ENCODE measurements at places on chromosomes 1 and 21. TPM values are rescaled to one million over a fixed set of nuclear protein-coding genes. Genes with fewer than 3 reads are reported as not detected.

GRCh38 chr1:239155466-239156091 is 230.8 kb upstream of the CHRM3 start:
- no peaks in the 10 kb centered on the region for H3K27me3 ChIP-seq
- DNase-seq, result peak; percentile 23
- no peak overlapping the region for H3K27ac ChIP-seq
- peaks cover 4% of the 10 kb centered on the region for H3K4me1 ChIP-seq
- H3K36me3 ChIP-seq, result no peaks in the 10 kb centered on the region

- no peak for DNase-seq
- no peaks in the 10 kb centered on the region for H3K4me1 ChIP-seq
- H3K4me3 ChIP-seq, result no peak overlapping the region
- H3K36me3 ChIP-seq, result no peaks in the 10 kb centered on the region
- H3K27me3 ChIP-seq, result no peaks in the 10 kb centered on the region
These were observed 154.6 kb downstream of the RGS7 start for GRCh38 chr1:241202401-241202800.

DNA sequence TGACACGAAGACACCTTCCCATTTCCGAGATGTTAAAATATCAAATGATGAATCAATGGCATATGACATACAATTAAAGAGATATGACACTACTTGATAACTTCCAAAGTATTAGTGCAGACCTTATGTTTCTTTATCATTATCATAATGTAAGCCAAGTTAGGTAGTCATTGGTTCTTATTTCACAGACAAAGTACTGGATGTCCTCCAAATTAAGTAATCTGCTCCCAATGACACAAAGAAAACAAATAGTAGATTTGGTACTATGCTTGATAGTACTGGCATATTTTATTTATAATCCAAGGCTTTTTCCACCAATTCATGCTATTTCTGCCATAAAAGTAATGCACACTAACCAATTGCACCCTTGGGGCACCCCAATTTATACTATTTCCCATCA is 11.9 kb upstream of the NRIP1 start:
- no peak overlapping the region for H3K27ac ChIP-seq
- H3K36me3 ChIP-seq, result no peaks in the 10 kb centered on the region
- no peak overlapping the region for H3K4me3 ChIP-seq
- no peaks in the 10 kb centered on the region for H3K27me3 ChIP-seq
- H3K4me1 ChIP-seq, result peaks cover 1% of the 10 kb centered on the region

DNA sequence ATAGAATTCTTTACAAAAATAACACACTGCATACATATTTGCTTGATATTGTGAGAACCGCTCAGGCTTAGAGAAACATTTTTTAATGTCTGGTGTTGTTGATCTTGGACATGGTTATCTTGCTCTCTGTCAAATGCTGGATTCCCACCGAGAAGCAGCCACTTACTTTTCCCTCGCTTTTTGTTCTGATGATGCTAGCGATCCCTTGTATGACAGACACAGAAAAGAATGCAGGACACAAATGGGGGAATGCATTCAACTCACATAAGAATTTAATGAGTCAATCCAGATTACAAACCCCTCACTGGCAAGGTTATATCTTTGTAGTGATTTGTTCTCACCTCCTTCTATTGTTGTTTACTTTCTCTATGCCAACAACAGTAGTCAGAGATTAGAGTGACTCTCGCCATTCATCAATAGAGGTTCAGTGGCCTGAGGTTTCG is 76.8 kb upstream of the AKT3 start:
- H3K36me3 ChIP-seq, result no peaks in the 10 kb centered on the region
- DNase-seq, result no peak
- H3K27me3 ChIP-seq, result peaks cover 2% of the 10 kb centered on the region
- H3K27ac ChIP-seq, result peak overlapping the region; percentile 82
- H3K4me3 ChIP-seq, result peak overlapping the region; percentile 10
- H3K4me1 ChIP-seq, result peaks cover 29% of the 10 kb centered on the region

- H3K27ac ChIP-seq, result peak overlapping the region; percentile 29
- DNase-seq, result peak; percentile 88
- H3K4me1 ChIP-seq, result peaks cover 4% of the 10 kb centered on the region
- no peak overlapping the region for H3K4me3 ChIP-seq
- peaks cover 2% of the 10 kb centered on the region for H3K27me3 ChIP-seq
These were observed 215.4 kb downstream of the ASTN1 start for GRCh38 chr1:176949033-176949662.

- H3K4me1 ChIP-seq, result peaks cover 4% of the 10 kb centered on the region
- H3K27me3 ChIP-seq, result no peaks in the 10 kb centered on the region
- H3K36me3 ChIP-seq, result no peaks in the 10 kb centered on the region
- no peak for DNase-seq
These were observed 21.8 kb downstream of the CAPN9 start for GRCh38 chr1:230768903-230769570.

DNA sequence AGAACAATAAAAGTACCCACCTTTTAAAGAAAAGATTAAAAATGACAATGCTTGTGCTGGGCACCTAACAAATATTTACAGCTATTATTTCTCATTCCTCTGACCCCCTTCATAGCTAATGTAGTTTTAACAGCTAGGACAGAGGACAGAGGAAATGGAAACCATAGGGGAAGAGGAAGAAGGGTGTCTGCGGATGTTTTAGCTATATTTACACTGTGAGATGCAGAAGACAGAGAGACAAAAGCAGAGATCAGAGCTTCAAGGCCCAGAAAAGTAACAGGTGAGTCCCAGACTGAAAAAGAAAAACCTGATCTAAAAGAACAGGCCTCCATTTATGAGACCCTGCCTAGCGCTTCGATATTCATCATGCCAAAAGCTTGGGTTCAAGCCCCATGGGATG is 72.0 kb downstream of the ZNF281 start:
- no peak for DNase-seq
- no peaks in the 10 kb centered on the region for H3K27me3 ChIP-seq
- no peak overlapping the region for H3K4me3 ChIP-seq
- peaks cover 9% of the 10 kb centered on the region for H3K4me1 ChIP-seq

LAPTM5 gene
- 0.56 TPM for total RNA-seq

ESRRG gene
- 9.0 TPM for total RNA-seq

PPIAL4G gene
- 0.61 TPM for total RNA-seq
